Cerebellar cortex (tissue), 1 donor: ENCODE measurements at places on chromosomes 16 and 17.

DNA sequence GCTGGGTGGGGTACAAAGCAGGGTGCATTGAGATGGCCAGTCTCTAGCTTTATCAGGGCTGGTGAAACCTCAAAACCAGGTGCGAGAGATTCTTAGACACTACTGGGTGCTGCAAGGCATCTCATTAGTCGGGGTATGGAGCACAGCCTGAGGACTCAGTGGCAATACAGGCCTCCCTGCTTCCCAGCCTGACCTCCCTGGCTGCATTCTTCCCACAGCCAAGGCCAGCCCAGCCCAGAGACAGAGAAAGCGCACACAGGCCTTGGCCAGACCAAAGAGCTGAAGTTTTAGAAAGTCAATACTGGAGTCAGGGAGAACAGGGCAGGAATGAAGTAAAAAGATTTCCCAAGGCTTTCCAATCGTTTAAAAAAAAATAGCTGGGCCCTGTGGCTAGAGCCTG lies 12.5 kb downstream of the HNF1B start:
- DNase-seq, result no peak

DNA sequence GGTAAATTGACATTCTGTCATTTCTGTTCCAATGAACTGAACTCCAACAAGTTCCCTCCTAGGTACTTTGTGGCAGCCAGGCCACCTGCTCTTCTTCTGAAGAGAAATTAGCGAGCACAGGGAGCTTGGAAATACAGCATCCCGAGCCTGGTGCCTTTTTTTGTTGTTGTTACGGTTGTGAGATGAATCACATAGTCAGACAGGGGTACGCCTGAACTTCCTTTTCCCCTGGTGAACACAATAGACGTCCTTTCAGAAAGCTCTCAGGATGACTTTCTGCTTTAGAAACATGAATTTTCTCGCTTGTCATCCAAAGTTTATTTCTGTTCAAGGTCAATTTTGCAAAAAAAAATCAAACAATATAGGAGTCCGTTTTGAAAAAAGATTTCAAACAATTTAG lies 53.9 kb upstream of the XYLT1 start:
- DNase-seq, result no peak

GRCh38 chr17:50468304-50469207 lies at the start of gene CHAD:
TSS of gene CHAD (minus strand) at chr17:50468880. CDS start at chr17:50468813, 67 bp downstream.
- DNase-seq, result peak; percentile 68

- no peak for DNase-seq
Observed at GRCh38 chr16:54142787-54143186, 143.8 kb downstream of the IRX3 start.

DNA sequence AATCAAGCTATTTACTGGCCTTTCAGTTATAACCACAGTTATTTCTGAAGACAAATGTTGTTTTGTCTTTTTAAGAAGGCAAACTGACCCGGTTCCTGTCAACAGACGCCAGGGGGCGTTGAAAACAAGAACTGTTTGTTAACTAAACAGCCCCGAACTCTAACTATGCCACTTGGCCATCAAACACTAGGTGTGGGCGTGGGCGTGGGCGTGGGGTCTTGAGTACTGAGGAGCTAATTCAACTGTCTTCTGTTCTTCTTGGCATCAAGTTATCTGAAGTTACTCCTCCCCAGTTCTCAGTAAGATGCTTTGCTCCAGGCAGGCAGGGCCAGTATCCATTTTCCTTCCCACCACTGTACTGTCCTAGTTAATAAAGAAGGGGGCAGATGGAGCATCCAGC lies 63.3 kb upstream of the MTMR4 start:
- peak; percentile 65 for DNase-seq

- DNase-seq, result no peak
Observed at GRCh38 chr16:19173059-19173458, 5.0 kb downstream of the SYT17 start.

DNA sequence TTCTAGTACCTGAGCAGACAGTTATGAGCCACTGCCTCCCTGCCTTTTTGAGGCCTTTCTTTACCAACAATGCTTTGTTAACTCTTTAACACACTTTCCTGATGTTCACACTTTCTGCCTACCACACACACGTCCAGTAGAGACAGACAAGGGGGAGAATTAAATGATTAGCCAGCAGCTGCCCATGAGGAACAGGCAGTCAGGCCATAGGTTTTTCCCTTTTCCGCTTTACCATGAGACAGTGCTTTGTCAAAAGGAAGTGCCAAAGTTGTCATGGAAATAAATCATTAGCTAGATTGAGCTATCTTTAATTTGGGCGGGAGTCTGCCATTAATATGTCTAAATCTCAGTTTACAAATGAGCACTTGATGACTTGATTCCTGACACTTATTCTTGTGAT lies 102.1 kb downstream of the PITPNC1 start:
- DNase-seq, result no peak

DNA sequence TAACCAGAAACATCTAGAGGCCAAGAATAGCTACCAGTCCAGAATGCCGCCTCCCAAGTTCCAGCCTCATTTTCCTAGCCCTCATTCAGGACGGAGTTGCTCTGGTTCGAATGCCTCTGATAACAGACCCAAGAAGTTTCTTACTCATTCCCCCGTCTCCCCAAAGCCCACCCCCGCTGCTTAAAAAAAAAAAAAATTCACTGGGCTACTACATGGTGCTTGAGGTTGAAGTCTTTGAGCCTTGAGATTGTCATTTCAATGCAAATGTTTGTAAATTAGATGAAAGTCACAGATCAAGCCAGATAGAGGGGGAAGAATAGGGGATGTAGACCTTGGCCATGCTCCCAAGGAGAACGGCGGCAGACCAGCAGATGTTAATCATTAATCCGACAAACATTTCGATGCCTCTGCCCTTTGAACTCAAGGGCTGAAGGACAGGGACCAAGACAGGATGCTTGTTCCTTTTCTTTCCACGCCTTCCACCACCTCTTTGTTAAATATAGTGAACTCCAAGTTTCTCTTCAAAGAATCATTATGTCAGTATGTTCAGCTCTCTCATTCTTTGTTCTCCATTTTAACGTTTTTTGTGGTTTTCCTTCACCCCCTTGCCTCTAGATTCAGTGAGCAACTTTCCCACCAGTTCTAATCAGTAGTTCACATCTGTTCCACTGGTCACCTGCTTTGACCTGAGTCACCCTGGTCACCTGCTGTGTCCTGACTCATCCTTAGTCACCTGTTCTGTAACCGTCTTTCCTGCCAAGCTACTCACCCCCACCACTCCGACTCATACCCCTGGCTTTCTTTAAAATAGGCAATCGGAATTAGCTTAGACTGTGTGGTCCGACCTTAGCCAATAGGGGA lies 190.3 kb downstream of the CPPED1 start:
- no peak for DNase-seq

GRCh38 chr17:751269-752001 lies 629 bp downstream of the GEMIN4 start:
- DNase-seq, result no peak

- DNase-seq, result no peak
Observed at GRCh38 chr16:89906140-89907025, 12.3 kb upstream of the MC1R start.

DNA sequence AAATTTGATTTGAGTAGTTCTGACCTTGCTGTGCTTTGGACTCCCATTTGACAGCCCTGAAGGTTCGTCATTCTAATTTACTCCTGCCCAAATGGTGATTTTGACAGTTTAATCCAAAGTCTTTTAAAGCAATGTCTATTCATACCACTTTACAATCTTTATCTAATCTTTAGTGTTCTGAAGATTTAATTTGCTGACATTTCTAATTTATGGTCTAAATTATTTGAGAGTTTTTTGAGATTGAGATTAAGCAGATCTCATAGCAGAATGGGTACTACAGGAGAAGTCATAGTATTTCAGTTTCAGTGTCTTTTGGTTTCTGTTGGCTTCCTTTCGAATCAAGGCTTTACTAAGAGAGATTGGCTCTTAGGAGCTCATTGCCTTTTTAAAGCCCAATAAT lies 32.6 kb upstream of the RASL10B start:
- DNase-seq, result no peak

GRCh38 chr16:27025581-27025980 lies 41.1 kb upstream of the C16orf82 start:
- DNase-seq, result no peak

DNA sequence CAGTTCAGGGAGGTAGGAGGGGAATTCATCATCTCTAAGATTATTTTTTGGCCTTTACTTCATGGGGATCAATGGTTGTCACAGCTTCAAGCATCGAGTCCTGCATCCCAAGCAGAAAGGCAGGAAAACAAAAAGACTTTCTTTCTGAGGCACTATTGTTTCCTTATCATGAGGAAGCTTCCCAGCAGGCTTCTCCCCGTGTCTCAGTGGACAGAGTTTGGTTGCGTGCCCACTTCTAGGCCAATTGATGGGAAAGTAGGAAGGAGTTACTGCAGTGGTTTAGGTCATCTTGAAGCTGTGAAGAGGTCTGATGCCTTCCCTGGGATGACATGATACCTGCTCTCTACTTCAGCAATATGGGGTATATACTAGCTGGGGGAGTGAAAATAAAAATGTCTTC lies 175.3 kb upstream of the CDH13 start:
- no peak for DNase-seq

GRCh38 chr17:1545618-1546017 lies 17.0 kb downstream of the PITPNA start:
- DNase-seq, result no peak

- DNase-seq, result no peak
Observed at GRCh38 chr16:67847064-67847861, at the start of gene CENPT. TSS of gene CENPT (minus strand) at chr16:67847693. CDS start at chr16:67833859, 13,834 bp downstream.

DNA sequence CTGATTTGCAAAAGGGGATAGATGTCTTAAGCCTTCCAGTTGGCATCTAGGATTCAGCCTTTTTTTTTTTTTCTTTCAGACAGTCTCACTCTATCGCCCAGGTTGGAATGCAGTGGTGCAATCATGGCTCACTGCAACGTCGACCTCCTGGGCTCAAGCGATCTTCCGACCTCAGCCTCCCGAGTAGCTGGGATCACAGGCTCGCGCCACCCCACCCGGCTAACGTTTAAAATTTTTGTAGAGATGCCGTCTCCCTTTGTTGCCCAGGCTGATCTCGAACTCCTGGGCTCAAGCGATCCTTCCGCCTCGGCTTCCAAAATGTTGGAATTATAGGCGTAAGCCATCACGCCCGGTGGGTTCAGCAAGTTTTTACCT lies 571 bp upstream of the CCP110 start:
- DNase-seq, result no peak

GRCh38 chr17:48335858-48336500 lies 94.0 kb downstream of the SKAP1 start:
- DNase-seq, result peak; percentile 60

DNA sequence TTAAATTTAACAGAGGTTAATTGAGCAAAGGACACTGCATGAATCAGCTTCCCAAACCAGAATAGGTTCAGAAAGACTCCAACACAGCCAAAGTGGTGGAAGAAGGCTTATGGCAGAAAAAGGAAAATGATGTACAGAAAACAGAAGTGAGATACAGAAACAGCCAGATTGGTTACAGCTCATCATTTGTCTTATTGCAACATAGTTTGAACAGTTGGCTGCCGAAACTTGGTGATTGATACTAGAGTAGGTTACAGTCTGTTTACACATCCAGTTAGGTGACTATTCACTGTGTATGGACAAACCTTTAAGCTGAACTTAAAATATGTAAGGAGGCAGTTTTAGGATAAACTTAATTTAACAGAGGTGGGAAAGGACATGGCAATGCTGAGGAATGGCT lies 18.3 kb downstream of the TMEM100 start:
- no peak for DNase-seq

DNA sequence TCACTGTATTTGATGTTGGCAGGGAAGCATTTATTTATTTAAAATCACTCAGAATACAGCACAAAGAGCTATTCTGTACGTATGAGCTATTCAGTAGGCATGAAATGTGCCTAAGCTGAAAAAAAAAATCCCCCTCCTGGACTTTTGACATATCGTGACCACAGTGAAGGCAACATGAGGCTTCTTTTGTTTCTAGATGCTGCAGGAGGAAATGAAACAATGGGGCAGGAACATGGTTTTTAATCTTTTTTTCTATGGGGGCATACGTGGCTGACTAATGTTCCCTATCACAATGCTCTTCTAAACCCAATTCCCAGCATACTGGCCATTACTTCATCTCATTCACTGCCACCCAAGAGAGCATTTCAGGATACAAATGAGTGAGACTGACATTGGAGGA lies 191.0 kb upstream of the PMFBP1 start:
- no peak for DNase-seq

- DNase-seq, result no peak
Observed at GRCh38 chr17:64574646-64575045, 67.9 kb downstream of the CEP95 start.

DNA sequence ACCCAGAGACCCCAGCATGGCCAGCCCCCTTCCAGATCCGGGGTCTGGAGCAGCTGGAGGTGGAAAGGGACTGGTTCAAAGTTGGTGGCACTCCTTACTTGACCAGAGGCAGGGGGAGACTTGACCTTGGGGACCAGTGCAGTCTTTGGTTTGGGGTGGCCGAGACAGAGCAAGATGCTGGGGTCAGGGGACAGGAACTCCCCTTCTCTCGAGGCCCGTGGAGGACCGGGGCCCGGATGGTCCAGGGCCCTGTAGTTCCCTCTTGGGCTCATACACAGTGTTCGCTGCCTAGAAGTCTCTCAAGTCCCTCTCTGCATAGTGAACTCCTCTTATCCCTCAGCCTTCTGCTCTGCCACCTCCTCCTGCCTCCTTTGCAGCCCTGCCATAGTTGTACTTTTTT lies 601 bp upstream of the PRSS33 start:
- no peak for DNase-seq

DNA sequence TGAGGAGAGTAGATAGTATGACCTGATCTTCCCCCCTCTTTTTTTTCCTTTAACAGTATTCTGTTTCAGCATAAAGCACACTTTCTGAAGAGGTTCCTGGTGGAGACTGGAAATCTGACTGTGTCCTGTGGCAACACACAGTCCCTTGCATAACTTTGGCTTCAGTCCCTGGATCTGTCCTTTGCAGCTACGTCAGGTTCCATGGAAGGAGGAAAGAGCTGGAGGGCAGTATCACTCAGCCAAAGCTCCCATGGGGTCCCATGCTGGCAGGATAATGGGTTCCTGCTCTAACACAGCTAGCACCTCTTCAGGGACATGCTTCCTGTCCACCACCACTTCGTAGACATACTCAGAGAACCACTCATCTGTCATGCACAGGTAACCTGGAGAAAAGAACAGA lies 13.3 kb upstream of the SLC6A4 start:
- no peak for DNase-seq

DNA sequence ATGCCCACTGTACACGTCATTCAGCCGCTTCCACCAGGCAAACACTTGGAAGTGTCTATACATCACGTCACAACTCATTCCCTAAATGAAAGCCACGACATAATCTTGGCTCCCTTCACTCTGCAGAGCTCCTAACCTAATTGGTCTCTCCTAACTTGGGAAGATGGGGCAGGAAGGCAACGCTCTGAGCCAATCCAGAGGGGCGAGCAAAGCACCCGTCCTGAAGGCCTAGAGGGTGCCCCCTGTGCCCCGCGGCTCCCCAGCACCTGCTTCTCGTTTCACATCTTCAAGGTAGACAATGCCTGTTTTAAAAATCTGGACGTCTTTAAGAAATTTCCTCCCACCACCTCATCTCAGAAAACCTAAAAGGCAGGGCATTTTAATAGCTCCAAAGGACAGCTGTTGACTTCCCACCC lies 1.0 kb downstream of the CSNK2A2 start:
- DNase-seq, result peak; percentile 6

- peak; percentile 77 for DNase-seq
Observed at GRCh38 chr16:9138731-9139501, 47.5 kb downstream of the HAPSTR1 start.

- no peak for DNase-seq
Observed at GRCh38 chr17:4998732-4999429, 1.1 kb downstream of the KIF1C start.
